ENCODE measurements at places on chromosomes 1 and 21. TPM values are rescaled to one million over a fixed set of nuclear protein-coding genes. Genes with fewer than 3 reads are reported as not detected.

The OR2L2 gene
- not detected for total RNA-seq

GRCh38 chr1:24388331-24388885 lies 25.2 kb downstream of the STPG1 start:
- DNase-seq = no peak

The SPRR2F gene
- not detected for total RNA-seq

The RABGAP1L gene
- total RNA-seq = 40.2 TPM

- no peak for DNase-seq
These were observed 94.1 kb downstream of the GALNT2 start for GRCh38 chr1:230160957-230161771.

GRCh38 chr1:218048828-218049420 lies 236.2 kb upstream of the RRP15 start:
- DNase-seq = no peak

- DNase-seq = peak; percentile 38
These were observed 12.2 kb downstream of the ZNF697 start for GRCh38 chr1:119635811-119636390.

DNA sequence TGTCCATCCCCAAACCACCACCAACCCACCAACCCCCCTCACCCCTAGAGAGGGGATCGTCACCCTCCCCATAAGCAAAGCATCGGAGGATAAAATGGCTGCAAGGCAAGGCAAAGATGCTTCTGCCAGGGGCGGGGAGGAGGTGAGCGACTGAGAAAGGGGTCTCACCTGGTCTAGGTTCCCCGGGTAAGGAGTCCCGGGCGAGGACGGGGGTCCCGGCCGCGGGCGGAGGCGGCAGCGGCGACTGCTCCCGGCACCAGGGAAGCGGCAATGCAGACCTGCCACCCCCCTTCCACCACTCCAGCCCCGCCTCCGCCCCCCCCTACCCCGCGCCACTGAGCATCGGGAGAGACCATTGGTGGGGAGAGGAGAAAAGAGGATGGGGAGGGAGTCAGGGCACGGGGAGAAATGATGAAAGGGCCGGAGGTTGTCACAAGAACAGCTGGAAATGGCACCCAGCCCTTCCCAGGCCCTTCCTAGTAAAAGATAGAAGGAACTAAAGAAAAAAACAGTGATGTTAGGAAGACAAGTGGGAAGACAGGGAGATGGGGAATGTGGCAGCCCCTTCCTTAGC lies at the start of gene SV2A:
SV2A (minus strand) TSS at position 274 of the 574 bp plus-strand sequence. CDS start 4,004 bp downstream, outside the sequence.
- DNase-seq = peak; percentile 44

GRCh38 chr1:241356187-241356518 lies 852 bp downstream of the RGS7 start:
- DNase-seq = no peak

The EPS8L3 gene
- total RNA-seq = not detected

The KRTAP12-2 gene
- total RNA-seq = not detected

Data from astrocyte (in vitro differentiated cells and primary cell).